Neural progenitor cell (in vitro differentiated cells): ENCODE measurements at places on chromosomes 16 and 17. TPM values are rescaled to one million over a fixed set of nuclear protein-coding genes. Genes with fewer than 3 reads are reported as not detected.

The NOG gene
- total RNA-seq, result 0.34 and 2.4 TPM in 2 replicates

The CETP gene
- total RNA-seq, result 0.28 TPM in 1 of 2 replicates, not detected in the other

The ZNF594 gene
- 19.5 and 25.3 TPM in 2 replicates for total RNA-seq

The MSI2 gene
- 92.7 and 96.9 TPM in 2 replicates for total RNA-seq

The CCDC78 gene
- 0.67 and 3.7 TPM in 2 replicates for total RNA-seq

GRCh38 chr17:53133876-53134275, 688.9 kb upstream of the KIF2B start:
- no peak overlapping the region for H3K27ac ChIP-seq
- H3K4me3 ChIP-seq, result no peak overlapping the region
- H3K27me3 ChIP-seq, result no peaks in the 10 kb centered on the region

DNA sequence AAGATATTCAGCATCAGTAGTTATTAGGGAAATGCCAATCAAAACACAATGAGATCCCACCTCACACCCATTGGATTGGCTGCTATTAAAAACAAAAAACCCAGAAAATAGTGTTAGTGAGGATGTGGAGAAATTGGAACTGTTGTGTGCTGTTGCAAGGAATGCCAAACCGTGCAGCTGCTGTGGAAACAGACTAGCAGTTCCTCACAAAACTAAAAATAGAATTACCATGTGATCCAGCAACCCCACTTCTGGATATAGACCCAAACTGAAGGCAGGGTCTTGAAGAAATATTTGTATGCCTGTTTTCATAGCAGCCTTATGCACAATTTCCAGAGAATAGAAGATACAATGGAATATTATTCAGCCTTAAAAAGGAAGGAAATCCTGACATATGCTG, 46.0 kb downstream of the FOXK2 start:
- H3K36me3 ChIP-seq, result peaks cover 8% of the 10 kb centered on the region
- H3K27ac ChIP-seq, result no peak overlapping the region
- no peaks in the 10 kb centered on the region for H3K27me3 ChIP-seq
- no peaks in the 10 kb centered on the region for H3K4me1 ChIP-seq
- no peak for DNase-seq

GRCh38 chr16:9134739-9135138, 43.3 kb downstream of the HAPSTR1 start:
- H3K36me3 ChIP-seq, result no peaks in the 10 kb centered on the region
- no peak overlapping the region for H3K27ac ChIP-seq
- no peak overlapping the region for H3K4me3 ChIP-seq
- peak; percentile 82 for DNase-seq
- no peaks in the 10 kb centered on the region for H3K4me1 ChIP-seq

- no peaks in the 10 kb centered on the region for H3K27me3 ChIP-seq
- no peaks in the 10 kb centered on the region for H3K36me3 ChIP-seq
These were observed 408.9 kb downstream of the PMP22 start for GRCh38 chr17:14856176-14856575.

DNA sequence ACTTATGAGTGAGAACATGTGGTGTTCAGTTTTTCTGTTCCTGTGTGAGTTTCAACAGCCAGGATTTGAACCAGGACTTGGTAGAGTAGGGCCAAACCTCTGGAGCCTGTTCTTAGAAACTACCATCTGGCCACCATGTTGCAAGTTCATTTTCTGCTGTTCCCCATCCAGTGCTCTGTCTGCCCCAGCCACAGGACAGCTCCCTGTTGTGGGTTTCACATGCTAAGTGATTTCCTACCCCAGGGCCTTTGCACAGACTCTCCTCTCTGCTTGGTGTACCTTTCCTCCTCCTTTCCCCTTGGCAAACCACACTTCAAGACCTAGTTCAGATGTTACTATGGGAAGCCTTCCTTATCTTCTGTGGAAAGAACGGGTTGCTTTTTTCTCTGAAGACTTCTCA, 79.5 kb downstream of the HS3ST4 start:
- H3K36me3 ChIP-seq, result no peaks in the 10 kb centered on the region
- H3K27me3 ChIP-seq, result no peaks in the 10 kb centered on the region
- no peak overlapping the region for H3K4me3 ChIP-seq
- no peak for DNase-seq
- H3K4me1 ChIP-seq, result no peaks in the 10 kb centered on the region
- H3K27ac ChIP-seq, result no peak overlapping the region

- no peaks in the 10 kb centered on the region for H3K36me3 ChIP-seq
- peaks cover 14% of the 10 kb centered on the region for H3K4me1 ChIP-seq
- DNase-seq, result no peak
- no peak overlapping the region for H3K4me3 ChIP-seq
- no peak overlapping the region for H3K27ac ChIP-seq
- no peaks in the 10 kb centered on the region for H3K27me3 ChIP-seq
These were observed 1.6 kb upstream of the CIBAR2 start for GRCh38 chr16:85113913-85114312.

DNA sequence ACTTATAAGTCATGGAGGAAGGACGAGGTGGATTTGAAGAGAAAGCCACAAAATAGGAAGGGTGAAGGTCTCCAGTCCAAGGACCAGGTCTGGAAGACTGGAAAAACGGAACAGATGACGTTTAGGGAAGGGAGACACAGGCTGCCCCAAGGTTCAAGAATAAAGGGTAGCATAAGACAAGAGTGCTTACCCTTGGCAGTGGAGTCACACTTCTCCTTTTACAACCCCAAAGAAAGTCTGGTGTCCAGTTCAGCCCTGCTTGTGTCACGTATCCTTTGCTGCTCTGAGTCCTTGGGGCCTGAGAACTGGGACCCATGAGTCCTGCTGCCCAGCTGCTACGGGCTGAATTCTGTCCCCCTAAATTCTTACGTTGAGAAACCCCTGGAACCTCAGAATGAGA, 13.0 kb upstream of the GGA2 start:
- no peak overlapping the region for H3K4me3 ChIP-seq
- H3K4me1 ChIP-seq, result no peaks in the 10 kb centered on the region
- no peaks in the 10 kb centered on the region for H3K27me3 ChIP-seq
- H3K27ac ChIP-seq, result no peak overlapping the region
- H3K36me3 ChIP-seq, result no peaks in the 10 kb centered on the region

- DNase-seq, result no peak
- H3K4me1 ChIP-seq, result no peaks in the 10 kb centered on the region
- H3K36me3 ChIP-seq, result peaks cover 6% of the 10 kb centered on the region
- no peaks in the 10 kb centered on the region for H3K27me3 ChIP-seq
- no peak overlapping the region for H3K27ac ChIP-seq
These were observed 8.0 kb downstream of the TLCD3A start for GRCh38 chr17:740240-741017.

- no peak overlapping the region for H3K27ac ChIP-seq
These were observed 8.0 kb downstream of the IL32 start for GRCh38 chr16:3073448-3073847.

DNA sequence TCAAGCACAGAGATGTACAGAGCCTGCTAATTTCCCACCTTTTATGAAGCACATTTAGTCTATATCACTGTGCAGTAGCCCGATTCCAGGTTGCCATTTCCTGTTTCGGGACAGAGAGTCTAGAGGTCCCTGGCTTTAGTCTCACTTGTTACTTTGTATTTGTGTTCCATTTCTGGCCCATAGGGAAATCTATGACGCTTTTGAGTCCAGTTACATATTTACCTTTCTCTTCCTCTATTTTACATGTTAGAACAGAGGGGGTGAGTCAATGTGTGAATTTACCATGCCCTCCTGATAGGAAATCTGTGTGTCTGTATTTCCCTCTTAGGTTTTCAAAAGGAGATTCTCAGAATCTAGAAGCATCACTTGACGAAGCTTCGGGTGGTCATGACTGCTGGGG, 227.1 kb upstream of the ZFHX3 start:
- H3K27me3 ChIP-seq, result no peaks in the 10 kb centered on the region
- H3K36me3 ChIP-seq, result no peaks in the 10 kb centered on the region
- no peak overlapping the region for H3K27ac ChIP-seq
- H3K4me3 ChIP-seq, result no peak overlapping the region
- DNase-seq, result no peak
- H3K4me1 ChIP-seq, result no peaks in the 10 kb centered on the region

GRCh38 chr16:89864527-89864820, 8.9 kb upstream of the TCF25 start:
- H3K4me1 ChIP-seq, result no peaks in the 10 kb centered on the region
- DNase-seq, result no peak
- H3K4me3 ChIP-seq, result no peak overlapping the region
- H3K36me3 ChIP-seq, result peaks cover 4% of the 10 kb centered on the region
- no peak overlapping the region for H3K27ac ChIP-seq

DNA sequence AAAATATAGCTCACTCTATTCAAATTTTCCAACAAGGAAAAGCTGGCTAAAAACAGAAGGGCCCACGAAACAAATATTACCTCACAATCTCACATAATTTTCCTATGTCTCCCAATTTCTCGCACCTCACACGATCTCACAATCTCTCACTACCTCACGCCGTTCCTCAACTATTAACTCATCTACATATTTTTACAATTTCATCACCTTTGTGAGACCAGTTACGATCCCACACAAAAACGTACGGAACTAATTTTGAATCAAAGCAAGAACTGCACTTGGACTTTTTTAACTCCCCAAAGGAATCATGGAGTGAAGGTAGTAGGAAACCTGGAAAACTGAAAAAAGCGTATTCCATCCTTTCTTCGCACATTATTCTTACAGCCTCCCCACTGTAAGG, 1.1 kb downstream of the CBX1 start:
- H3K27ac ChIP-seq, result peak overlapping the region; percentile 90
- H3K4me3 ChIP-seq, result peak overlapping the region; percentile 72
- DNase-seq, result no peak
- H3K27me3 ChIP-seq, result no peaks in the 10 kb centered on the region
- H3K4me1 ChIP-seq, result peaks cover 3% of the 10 kb centered on the region
- no peaks in the 10 kb centered on the region for H3K36me3 ChIP-seq

DNA sequence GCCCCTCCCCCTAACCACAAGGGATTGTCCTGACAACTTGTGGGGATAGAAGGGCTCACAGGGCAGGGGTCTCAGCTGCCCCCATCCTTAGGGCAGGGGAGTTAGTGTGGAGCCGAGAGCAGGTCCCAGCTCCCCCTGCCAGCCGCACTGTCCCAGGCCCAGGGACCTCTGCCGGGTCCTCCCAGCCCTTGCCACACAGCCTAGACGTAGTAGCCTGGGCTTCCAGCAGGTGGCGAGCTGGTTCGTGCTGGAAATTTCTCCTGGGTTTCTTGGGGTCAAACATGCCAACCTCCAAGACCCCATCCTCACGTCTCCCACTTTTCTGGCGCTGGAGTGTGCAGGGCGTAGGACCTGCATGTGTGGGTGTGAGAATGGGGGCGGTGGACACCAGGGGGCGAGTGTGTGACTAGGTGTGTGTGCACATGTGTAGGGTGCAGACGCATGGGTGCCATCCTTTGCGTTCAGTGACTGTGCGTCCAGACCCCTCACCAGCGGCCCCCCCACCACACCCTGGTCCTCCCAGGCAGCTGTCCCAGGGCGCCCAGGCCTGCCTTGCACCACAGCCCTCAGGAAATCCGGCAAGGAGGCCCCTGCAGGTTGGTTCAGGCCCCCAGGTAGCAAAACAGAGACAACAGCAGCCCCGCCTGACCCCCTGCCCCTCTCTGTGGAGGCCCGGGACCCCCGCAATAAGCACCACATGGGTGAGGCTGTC, 29.5 kb downstream of the SBK1 start:
- H3K4me1 ChIP-seq, result no peaks in the 10 kb centered on the region
- no peaks in the 10 kb centered on the region for H3K36me3 ChIP-seq
- H3K27ac ChIP-seq, result no peak overlapping the region
- no peaks in the 10 kb centered on the region for H3K27me3 ChIP-seq
- H3K4me3 ChIP-seq, result no peak overlapping the region

GRCh38 chr17:27453471-27453870, 2.8 kb upstream of the KSR1 start:
- H3K4me1 ChIP-seq, result peaks cover 14% of the 10 kb centered on the region
- peaks cover 6% of the 10 kb centered on the region for H3K27me3 ChIP-seq
- no peaks in the 10 kb centered on the region for H3K36me3 ChIP-seq
- DNase-seq, result no peak

DNA sequence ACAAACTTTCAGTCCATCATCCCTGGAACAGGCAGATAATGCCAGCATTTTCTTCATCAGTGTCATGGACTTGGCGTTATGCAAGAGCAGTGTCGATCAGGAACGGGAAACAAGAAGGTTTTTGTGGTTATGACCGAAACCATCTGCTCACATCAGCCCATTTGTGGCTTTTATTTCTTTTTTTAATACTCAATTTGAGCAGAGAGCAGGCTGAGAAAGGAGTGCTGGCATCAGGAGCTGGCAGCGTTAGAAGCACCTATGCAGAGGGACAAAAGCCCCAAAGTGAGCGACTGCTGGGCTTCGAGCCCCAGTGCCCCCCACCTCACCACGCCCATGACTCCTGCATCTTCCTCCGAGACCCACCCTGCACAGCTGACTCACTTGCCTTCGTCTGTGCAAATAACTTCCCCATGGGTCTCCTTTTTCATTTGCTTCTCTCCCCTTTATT, 16.2 kb upstream of the CD300E start:
- H3K36me3 ChIP-seq, result no peaks in the 10 kb centered on the region
- peaks cover 6% of the 10 kb centered on the region for H3K27me3 ChIP-seq
- H3K4me3 ChIP-seq, result no peak overlapping the region
- no peak overlapping the region for H3K27ac ChIP-seq

DNA sequence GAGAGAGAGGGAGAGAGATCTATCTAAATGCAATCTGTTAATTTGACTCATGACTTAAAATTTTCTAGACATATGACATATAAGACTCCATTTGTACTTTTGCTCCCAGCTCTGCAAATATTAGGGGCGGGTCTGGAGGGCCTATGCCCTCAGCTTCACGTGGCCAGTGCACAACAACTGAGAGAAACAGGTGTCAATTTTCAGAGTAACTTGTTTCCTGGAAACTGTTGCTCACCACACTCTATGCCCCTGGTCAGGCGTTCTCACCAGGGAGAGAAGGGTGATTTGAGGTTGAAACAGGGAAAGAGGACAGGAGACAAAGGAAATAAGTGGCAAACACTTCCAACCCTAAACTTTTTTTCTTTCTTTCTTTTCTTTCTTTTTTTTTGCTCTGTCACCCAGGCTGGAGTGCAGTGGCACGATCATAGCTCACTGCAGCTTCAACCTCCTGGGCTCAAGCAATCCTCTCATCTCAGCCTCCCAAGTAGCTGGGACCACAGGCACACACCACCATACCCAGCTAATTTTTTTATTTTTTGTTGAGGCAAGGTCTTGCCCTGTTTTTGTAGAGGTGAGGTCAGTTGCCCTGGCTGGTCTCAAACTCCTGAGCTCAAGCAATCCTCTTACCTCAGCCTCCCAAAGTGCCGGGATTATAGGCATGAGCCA, 270.0 kb downstream of the SLC39A11 start:
- no peaks in the 10 kb centered on the region for H3K27me3 ChIP-seq
- H3K36me3 ChIP-seq, result no peaks in the 10 kb centered on the region
- no peak overlapping the region for H3K4me3 ChIP-seq
- H3K4me1 ChIP-seq, result no peaks in the 10 kb centered on the region
- no peak for DNase-seq

- no peak for DNase-seq
- H3K4me1 ChIP-seq, result peaks cover 7% of the 10 kb centered on the region
- H3K27ac ChIP-seq, result no peak overlapping the region
- H3K4me3 ChIP-seq, result no peak overlapping the region
These were observed 143.7 kb upstream of the CDH5 start for GRCh38 chr16:66222756-66223155.
